Kidney epithelial cell (primary cell): ENCODE measurements at places on chromosomes 3 and 15. TPM values are rescaled to one million over a fixed set of nuclear protein-coding genes. Genes with fewer than 3 reads are reported as not detected.
A peak's percentile ranks its signal among the peaks of the same experiment; 100 is the strongest.

- DNase-seq = no peak
Measured at GRCh38 chr3:14256561-14257342, 78.1 kb downstream of the LSM3 start.

DNA sequence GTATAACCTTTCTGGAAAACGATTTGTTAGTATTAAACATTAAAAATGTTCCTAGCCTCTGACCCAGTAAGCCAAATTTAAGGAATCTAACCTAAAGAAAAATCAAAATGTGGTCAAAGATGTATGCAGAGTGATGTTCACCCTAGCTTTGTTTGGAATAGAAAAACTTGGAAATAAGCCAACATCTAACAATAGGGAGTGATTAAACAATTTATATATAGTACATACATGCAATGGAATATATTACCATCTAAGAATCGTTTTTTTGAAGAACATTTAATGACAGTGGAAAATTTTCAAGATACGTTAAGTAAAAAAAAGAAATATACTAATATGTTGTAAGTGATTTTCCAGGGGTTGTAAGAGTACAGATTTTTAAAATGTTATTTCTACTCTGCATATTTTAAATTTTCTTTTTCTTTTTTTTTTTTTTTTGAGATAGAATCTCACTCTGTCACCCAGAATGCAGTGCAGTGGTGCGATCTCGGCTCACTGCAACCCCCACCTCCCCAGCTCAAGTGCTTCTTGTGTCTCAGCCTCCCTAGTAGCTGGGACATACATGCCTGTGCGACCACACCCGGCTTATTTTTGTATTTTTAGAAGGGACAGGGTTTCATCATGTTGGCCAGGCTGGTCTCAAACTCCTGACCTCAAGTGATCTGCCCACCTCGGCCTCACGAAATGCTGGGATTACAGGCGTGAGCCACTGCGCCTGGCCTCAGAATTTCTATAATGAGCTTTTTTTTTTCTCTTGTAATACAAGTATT, 54.9 kb downstream of the ANP32A start:
- DNase-seq = no peak

SAMD7 gene
- not detected in 2 replicates for total RNA-seq

GRCh38 chr3:11660242-11660641, 16.5 kb upstream of the VGLL4 start:
- no peak for DNase-seq

DNA sequence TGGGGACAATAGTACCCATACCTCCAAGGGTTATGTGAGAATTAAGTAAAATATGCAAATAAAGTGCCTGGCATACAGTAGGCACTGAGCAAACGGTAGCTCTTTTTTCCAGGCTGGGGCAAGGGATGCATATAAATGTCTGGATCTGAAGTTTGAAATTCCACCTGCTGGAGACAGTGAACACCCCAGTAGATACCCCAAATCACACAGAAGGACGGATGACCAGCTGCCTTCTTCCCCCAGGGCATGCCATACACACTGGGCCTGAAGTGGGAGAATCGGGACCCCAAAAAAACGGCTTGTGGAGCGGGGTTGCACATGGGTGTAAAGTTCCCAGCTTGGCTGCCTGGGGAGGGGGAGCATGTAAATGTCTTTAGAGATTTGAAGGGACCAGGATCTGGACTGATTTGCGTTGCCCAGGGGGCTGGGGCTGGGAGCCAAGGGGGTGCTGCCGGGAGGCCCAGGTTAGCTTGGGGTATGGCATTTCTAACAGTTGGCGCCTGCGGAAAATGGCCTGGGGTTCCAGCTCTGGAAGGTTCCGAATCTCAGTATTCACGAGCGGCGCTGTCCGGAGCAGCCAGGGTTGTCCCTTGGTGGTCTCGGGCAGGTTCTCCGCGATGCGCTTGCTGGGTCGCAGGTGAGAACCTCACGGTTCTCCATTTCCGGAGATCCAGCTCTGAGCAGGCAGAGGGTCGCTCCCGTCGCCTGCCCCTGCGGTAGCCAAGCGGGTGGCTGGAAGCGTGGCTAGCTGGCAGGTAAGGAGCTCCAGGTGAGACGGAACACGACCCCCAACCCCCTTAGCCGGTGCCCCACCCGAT, 42.6 kb upstream of the POLG start:
- no peak for DNase-seq

GRCh38 chr15:34620814-34621213, 37.4 kb upstream of the GOLGA8B start:
- no peak for DNase-seq

GRCh38 chr15:40082195-40082883, 26.3 kb downstream of the BMF start:
- DNase-seq = no peak

GRCh38 chr3:142098964-142099363, 50.4 kb downstream of the TFDP2 start:
- DNase-seq = no peak

SPTBN5 gene
- 0.14 and 0.17 TPM in 2 replicates for total RNA-seq

GRCh38 chr3:110929816-110930215, 141.8 kb upstream of the NECTIN3 start:
- DNase-seq = no peak

- DNase-seq = peak; percentile 53
Measured at GRCh38 chr3:27165321-27165721, 203.9 kb downstream of the NEK10 start.

- no peak for DNase-seq
Measured at GRCh38 chr3:43152649-43153048, 46.8 kb upstream of the POMGNT2 start.

DNA sequence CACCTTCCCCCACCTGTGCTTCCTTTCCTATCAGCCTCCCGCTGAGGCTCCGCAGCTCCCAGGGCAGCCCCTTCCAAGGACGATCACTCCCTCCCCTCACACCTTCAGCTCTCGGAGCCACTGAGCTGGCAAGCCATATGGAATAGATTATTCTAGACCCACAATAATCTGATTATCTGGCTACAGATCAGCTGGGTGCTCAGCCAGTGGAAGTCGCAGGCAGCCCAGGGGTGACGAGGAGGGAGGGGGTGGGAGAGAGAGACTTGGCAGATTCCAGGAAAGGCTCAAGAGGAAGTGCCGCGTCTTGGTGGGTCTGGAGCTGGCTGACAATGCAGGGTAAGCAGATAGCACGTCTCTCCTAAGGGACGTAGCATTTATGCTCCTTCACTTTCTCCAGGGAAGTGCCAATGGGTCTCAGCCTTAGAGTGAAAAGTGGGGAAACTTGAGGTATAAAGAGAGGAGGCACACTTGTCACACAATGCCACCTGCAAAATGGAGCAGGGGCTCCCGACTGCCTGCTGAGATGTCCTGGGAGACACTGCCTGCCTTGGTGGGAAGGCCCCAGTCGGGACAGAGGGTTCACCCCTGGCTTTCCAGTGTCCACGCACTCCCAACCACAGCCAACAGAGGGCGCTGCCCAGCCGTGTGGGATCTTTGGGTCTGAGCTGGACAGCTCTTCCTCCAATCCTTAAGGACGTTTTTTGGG, 9.4 kb upstream of the MESP1 start:
- no peak for DNase-seq

HIGD1A gene
- total RNA-seq = 181 and 190 TPM in 2 replicates

SLC4A7 gene
- 28.3 and 28.6 TPM in 2 replicates for total RNA-seq

SYNPR gene
- total RNA-seq = not detected in 2 replicates

DNA sequence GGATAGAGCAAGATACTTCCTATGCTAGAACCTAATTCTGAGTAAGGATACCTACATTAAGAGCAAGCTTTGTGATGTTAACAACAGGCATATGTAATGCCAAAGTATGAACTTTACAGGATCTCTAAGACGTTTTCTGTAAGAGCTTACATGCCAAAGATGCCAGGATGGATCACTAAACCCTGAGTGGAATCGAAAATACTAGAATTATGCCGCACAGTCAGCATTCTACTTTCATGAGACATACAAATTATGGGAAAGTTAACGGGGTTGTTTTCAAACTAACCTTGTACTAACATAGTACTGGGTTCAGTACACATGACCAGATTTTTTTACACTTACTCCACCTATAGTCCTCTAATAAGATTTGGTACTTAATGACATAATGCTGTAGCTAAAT, 55.1 kb downstream of the AAGAB start:
- DNase-seq = no peak

GRCh38 chr3:115693868-115694267, 70.6 kb downstream of the GAP43 start:
- no peak for DNase-seq
